ENCODE measurements at places on chromosomes 11 and 22. TPM values are rescaled to one million over a fixed set of nuclear protein-coding genes. Genes with fewer than 3 reads are reported as not detected.
A peak's percentile ranks its signal among the peaks of the same experiment; 100 is the strongest.

- no peak for DNase-seq
These were observed 162.8 kb downstream of the NCAM1 start for GRCh38 chr11:113124006-113124405.

GRCh38 chr11:45245218-45246045, 40.7 kb downstream of the SYT13 start:
- DNase-seq: no peak

GRCh38 chr11:7376386-7376785, 108.9 kb upstream of the OLFML1 start:
- no peak for DNase-seq

DNA sequence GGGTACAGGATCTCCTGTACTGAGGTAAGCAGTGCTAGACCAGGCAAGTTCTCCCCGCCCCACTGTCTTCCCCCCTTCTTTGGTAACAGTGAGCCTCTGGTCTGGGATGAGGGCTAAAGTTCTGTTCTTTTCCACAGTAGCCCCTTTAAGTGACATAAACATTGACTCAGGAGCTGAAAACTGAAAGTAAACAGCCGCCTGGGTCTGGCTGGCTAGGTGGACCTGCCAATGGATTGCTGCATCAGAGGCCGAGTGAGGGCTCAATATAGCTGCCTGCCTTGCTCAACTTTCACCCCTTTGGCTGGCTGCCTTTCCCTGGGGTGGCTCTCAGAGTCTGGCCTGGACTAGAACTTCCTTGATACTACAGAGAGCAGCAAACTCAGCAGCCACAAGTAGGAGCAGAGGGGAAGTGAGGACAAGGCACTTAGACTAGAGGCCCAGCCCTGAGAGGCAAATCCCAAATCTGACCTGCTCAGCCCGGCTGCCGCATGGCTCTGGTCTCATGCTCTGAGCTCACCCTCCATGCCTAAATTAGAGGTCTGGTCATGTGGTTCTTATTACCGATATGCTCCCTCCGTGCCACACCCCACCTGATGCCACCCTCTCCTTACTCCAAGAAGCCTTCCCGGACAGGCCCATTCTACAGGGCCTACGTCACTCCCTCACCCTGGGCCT, 9.6 kb upstream of the UCP3 start:
- peak; percentile 11 for DNase-seq

GRCh38 chr11:103862094-103862801, 174.2 kb upstream of the DDI1 start:
- DNase-seq: no peak

- DNase-seq: no peak
These were observed 14.1 kb downstream of the WT1 start for GRCh38 chr11:32420937-32421901.

GRCh38 chr11:108494182-108494581, 4.0 kb downstream of the POGLUT3 start:
- DNase-seq: no peak

Gene PHLDA2
- total RNA-seq: 27.2 TPM

Gene AGBL2
- total RNA-seq: 4.9 TPM

All from Caki2 (cell line).